Kasumi-1 (cell line): ENCODE measurements at places on chromosomes 13 and 19.

DNA sequence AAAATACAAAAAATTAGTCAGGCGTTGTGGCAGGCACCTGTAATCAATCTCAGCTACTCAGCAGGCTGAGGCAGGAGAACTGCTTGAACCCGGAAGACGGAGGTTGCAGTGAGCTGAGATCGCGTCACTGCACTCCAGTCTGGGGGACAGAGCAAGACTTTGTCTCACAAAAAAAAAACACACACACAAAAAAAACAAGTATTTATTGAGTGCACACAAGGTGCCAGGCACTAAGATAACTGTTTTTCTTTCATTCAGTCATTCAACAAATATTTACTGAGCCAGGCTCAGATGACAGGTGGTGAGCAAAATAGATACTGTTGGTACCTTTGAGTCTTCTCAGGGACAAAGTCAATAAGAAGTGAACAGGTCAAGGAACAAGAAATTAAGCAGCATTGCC lies 6.3 kb downstream of the CIB3 start:
- no peak for DNase-seq

DNA sequence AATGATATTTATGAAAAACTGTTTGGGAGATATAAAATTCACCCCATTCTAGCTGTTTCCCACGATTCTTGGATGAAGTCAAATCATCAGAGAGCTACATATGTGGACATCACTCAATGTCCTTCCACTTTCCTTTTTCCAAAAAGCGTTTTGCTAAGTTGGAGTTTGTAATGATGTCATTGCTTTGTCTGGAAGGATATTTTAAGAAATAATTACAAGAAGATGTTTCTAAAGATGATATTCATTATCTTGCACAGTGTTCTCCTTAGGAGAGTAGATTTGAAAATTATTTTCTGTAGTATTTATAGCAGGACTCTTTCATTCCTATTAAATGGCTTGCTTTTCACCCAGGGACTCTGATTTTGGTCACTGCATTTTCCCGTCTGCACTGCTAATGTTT lies 851.2 kb downstream of the EFNB2 start:
- DNase-seq, result no peak

DNA sequence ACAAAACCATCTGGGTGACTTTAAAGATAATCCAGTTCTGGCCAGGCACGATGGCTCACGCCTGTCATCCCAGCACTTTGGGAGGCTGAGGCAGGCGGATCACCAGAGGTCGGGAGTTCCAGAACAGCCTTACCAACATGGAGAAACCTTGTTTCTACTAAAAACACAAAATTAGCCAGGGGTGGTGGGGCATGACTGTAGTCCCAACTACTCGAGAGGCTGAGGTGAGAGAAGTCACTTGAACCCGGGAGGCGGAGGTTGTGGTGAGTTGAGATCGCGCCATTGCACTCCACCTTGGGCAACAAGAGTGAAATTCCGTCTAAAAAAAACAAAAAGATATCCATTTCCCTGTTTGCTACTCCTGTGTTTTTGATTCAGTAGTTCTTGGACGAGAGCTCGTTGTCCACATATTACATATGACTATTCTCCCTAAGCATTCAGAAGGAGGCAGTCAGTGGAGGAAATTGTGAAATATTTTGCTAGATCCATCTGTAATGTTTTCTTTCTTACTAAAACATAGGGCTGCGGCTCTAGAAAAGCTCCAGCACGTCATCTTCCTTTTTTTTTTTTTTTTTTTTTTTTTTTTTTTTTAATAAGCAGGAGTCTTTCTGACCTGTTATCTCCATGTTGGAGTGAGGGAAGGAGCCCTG lies 33.6 kb downstream of the ZNF701 start:
- DNase-seq, result no peak

DNA sequence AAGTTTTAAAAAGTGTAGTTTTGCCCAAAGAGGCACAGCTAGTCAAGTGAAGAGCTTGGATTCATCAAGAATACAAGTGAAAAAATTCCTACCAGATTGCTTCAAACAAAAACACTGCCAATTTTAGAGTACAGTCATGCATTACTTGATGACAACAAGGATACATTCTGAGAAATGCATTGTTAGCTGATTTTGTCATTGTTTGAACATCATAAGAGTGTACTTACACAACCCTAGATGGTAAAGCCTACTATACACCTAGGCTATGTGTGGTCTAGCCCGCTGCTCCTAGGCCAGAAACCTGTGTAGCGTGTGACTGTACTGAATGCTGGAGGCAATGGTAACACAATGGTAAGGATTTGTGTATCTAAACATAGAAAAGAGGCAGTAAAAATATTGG lies 41.1 kb downstream of the TMTC4 start:
- no peak for DNase-seq

GRCh38 chr19:58578012-58578925 lies 5.1 kb upstream of the MZF1 start:
- no peak for DNase-seq

DNA sequence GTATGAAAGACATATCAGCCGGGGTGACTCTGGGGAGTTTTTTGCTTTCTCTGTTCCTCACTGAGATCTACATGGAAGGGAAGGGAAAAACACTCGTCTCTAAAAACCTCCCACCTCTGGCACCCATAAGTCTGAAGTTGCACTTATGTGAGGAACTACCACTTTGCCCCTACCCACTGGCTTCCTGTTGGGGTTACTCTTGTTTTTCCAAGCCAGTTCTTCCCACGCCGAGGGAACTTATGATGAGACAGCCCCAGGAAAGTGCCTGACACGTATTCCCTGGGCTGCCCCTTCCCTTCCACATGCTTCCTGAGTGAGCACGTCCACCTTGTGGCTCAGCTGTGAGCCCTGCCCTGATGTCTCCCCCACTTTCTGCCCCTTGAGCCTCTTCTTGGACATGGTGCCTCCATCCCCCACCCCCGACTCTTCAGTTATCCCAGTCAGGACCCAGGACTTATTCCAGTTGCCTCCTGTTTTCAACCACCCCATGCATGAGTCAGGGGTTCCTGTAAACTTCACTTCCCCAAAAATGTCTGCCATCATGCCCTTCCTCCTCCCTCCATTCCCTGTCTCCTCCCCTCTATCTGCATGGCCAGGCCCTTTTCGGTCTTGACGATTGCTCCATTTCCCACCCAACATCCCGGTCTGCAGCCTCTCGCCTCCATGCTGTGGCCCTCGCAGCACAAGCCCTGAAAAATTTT lies 5.1 kb upstream of the SIGLEC7 start:
- peak; percentile 90 for DNase-seq

DNA sequence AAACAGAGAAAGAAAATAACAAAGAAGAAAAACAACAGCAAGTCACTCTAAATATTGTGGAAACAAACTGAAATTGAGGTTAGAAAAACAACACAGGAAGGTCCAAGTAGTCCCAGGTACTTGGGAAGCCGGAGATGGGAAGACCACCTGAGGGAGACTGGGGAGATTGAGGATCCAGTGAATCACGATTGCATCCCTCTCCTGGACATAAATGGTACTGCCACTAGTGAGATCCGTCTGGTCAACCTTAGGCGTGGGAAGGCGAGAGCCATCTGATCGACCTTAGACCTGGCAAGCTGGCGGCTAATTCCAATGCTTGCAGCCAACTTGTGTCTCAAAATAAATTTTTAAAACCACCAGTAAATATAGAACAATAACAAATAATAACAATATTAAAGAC lies 81.9 kb downstream of the ZNF726 start:
- DNase-seq, result no peak

- DNase-seq, result no peak
Measured at GRCh38 chr13:59970847-59971246, 192.9 kb downstream of the DIAPH3 start.

DNA sequence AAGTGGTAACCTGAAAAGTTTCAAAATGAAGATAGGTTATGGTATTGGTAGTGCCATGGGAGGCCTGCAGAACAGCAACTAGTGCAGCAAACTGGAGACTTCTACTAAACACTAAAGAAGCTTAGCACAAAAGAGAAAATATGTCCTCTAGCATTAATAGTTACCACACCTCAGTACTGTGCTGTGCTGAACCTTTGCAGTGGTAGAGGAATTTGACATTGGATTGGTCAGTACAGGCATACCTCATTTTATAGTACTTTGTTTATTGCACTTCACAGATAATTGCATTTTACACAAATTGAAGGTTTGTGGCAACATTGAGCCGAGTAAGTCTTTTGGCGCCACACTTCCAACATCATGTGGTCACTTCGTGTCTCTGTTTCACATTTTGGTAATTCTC lies 40.4 kb downstream of the ZMYM2 start:
- no peak for DNase-seq

- peak; percentile 74 for DNase-seq
Measured at GRCh38 chr19:2567580-2567979, 91.7 kb downstream of the GADD45B start.

- no peak for DNase-seq
Measured at GRCh38 chr19:3338541-3339181, 27.7 kb upstream of the NFIC start.

GRCh38 chr19:555474-555808 lies 11.6 kb downstream of the GZMM start:
- DNase-seq, result no peak

- DNase-seq, result peak; percentile 92
Measured at GRCh38 chr13:49110122-49110912, 109.8 kb upstream of the MLNR start.

DNA sequence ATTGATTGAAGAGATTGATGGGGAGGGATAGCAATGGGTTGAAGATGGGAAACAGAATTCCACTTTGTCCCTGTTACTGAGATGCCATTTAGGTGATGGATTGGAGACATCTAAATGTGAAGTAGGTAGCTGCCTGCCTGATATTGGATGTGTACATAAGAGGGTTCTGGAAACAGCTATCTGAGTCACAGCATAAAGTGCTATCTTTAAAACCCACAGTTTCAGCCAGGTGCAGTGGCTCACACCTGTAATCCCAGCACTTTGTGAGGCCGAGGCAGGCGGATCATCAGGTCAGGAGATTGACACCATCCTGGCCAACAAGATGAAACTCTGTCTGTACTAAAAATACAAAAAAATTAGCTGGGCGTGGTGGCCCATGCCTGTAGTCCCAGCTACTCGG lies 72.6 kb downstream of the DNAJC3 start:
- no peak for DNase-seq

DNA sequence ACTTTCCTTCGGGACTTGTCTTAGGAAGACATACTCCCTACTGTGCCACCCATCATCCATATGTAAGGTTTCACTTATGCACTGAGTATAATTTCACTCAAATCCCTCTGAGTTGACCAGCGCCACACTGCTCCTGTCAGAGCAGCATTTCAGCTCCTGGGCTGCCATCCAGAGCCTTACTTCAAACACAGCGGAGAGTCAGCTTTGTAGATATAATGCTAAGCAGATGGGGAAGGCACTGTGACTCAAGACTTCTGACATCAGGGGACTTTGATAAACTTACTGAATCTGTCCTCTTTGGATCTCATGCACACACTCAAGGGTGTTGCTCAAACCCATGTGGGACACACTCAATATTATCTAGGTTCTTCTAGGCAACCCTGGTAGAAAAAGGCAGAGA lies 34.9 kb downstream of the DOCK9 start:
- no peak for DNase-seq

GRCh38 chr13:38898481-38898880 lies 92.2 kb downstream of the STOML3 start:
- no peak for DNase-seq

DNA sequence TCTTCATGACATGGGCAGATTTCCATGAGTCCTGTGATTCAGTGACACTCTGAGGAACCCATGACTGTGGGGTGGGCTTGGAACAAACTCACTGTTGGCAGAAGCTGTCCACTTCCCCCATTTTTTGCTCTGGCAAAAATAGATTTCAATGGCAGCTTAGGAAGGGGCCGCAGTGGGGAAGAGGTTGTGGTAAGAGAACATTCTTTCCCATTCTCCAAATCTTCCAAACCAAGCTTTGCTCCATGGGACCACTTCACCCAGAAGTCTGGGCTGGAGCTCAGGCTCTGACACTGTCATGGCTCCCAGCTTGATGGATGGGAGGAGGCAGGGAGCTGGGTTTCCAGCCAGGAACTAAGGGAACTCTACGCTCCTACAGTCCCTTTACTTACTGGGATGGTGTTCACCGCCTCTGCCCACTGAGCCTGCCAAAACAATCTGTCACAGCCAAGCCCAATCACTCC lies 24.9 kb upstream of the MEDAG start:
- DNase-seq, result no peak
